HEK293T (cell line): ENCODE measurements at places on chromosomes 3 and 15.

- DNase-seq = no peak
Measured at GRCh38 chr15:92638709-92639365, 16.7 kb downstream of the FAM174B start.

- no peak for DNase-seq
Measured at GRCh38 chr15:50275908-50276307, 10.4 kb upstream of the HDC start.

- no peak for DNase-seq
Measured at GRCh38 chr3:86954747-86955146, 36.2 kb downstream of the VGLL3 start.

DNA sequence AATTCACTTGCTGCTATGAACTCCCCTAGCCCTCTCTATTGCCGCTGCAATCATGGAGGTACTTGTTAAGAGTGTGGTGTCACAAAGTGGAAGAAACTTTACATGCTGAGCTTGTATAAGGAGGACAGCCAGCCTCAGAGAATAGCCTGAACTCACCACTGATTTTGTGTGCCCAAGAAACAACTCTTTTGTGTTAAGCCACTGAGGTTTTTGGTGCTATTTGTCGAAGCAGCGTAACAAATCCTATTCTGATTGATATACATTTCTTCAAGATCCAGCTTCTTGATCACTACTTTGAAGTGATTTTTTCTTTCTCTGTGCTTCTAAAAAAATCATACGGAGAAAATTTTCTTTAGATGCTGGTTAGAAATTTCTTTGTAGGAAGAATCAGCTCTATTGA lies 132.4 kb downstream of the MEIS2 start:
- no peak for DNase-seq

- DNase-seq = no peak
Measured at GRCh38 chr3:129399895-129400357, 28.5 kb downstream of the EFCAB12 start.
